Effector memory CD4-positive, alpha-beta T cell (primary cell): ENCODE measurements at places on chromosomes 12 and 14.

DNA sequence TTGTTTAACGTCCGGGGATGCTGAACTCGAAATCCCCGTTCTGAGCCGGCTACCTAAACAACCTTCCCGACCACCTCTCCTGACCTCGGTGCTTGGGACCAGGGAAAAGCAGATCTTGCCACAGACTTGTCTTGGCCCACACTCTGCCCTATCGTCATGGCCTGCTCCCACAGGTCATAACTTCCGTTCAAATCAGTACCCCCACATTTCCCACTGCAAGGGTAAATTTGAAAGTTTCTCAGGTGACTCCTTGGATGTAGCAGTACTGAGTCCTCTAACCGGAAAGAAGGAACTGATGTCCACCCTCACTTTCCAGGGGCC lies 612 bp upstream of the RBM23 start:
- DNase-seq = no peak

GRCh38 chr12:80807640-80808288 lies 91.1 kb downstream of the MYF5 start:
- no peak for DNase-seq

GRCh38 chr12:99393763-99394162 lies 253.8 kb upstream of the GARIN6 start:
- no peak for DNase-seq

DNA sequence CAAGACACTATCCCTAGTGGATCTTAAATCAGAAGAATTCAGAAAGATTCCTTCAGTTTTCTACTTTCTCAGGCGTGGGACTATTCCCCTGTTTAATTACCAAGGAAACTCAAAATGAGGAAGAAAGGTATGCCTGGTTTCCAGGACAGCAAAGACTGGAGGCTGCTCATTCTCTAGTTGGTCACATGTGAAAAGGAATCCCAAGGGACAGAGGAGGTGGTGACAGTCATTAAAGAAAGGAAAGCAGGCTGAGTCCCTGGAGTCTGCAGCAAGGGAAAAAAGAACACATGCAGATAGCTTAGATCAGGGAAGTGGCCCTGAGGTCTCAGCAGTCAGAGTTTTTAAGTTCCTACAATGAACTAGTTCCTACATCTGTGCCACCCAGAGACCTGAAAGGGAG lies 165.4 kb upstream of the CCDC198 start:
- DNase-seq = no peak

DNA sequence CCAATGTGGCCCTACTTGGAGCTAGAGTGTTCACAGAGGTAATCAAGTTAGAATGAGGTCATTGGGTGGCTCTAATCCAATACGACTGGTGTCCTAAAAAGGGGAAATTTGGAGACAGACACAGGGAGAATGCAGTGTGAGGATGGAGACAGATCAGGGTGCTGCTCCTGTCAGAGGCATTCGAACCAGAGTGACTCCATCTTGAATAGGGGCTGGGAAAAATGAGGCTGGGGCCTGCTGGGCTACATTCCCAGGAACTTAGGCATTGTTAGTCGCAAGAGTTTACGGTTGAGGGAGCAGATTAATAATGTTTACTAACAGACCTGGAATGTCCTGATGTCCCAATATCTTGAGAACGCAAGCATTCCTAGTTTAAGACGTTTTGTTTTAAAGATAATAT lies 20.2 kb downstream of the TNFAIP2 start:
- DNase-seq = no peak

DNA sequence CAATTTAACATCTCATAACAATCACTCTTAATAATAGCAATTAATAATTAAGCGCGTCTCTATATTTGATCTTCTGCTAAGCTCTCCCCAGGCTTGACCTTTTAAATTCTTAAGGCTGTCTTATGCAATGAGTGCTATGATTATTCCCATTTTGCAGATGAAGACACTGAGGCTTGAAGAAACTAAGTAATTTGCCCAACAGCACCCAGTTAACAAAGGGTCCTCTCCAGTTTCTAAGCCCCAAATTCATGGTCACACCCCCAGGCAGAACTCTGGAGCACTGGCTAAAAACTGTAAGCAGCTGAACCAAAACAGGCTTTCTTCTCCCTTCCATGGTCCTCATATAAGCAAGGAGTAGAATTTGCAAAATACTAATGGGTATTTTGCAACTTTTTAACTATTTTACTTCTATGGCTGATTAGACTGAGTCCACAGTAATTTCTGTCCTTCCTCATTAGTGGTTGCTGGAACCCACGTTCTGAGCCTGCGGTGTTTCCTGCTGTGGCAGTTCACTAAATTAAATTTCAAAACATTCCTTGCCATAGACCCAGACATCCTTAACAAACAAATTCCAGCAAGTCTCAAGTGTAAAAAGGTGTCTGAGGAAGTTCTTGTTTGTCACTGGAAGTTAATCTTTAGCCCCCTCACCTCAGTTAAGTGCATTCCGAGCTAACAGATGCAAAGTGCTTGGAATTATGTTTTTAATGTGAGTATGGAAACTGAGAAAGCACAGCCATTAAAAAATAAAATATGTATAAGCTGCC lies 76.5 kb downstream of the TMEM132D start:
- no peak for DNase-seq

DNA sequence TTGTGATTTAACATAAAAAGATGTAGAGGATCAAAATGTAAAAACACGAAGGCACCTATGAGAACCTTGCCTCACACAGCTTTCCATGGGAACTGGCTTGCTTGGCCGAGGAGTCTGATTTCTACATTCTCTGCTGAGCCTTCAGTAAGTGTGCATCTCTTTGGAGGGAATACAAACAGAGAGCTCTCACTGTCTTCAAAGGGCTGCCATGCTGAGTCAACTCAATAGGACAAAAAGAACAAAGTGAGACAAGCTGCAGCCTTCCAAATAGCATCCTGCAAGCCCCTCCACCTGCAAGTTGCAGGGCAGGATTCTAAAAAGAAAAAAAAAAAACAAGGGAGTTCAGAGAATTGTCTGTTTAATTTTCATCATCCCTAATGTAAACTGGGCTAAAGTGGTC lies 411.9 kb downstream of the NELL2 start:
- no peak for DNase-seq
